ENCODE measurements at places on chromosomes 16 and 17.

DNA sequence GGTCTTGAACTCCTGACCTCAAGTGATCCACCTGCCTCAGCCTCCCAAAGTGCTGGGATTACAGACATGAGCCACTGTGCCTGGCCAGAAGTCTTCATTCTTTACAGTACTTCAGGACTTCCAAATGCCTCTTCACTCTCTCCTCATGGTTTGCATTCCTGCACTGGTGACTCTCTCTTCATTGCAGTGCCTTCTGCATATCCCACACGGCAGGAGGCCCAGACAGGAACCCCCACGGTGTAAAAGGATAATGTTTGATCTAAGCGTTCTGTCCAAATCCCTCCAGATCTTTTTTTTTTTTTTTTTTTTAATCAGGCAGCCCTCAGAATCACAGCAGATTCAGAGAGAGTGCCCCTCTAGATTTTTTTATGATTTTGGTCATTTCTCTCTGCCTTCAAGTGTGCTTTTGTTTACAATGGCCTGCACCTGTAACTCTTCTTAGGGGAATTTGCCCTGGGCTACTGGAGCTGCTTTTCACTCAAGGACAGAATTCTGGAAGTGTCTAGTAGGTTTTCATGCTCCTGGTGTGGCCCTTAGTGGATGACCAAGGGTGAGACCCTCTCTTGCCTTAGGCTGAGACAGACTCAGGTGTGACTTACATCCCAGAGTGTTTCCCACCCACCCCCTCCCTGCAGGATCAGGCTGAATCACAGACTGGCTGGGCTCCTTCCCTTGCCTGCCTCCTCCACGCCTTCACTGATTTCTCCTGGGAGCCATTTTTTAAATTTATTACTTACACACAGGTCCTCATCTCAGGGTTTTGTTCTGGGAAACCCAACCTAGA, 19.8 kb upstream of the NF1 start:
- no peak for DNase-seq

DNA sequence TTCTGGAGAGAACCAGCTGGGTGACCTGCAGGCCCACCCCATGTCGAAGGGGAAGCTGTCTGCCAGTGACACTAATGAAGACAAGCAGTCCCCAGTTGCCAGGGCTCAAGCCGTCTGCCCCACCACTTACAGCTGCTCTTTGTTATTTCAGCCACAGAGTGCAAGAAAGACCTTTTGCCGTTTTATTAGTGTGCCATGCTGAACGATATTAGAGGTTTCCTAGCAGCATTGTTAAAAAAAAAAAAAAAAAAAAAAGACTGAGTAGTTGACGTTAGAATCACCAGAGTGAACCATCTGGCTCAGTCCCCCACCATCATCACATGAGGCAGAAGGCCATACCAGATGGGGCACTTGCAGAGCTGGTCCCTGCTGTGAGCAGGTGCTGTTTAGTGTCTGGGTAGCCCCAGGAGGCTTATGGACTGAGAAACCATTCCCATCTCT, 26.5 kb upstream of the SLC39A11 start:
- DNase-seq: no peak

DNA sequence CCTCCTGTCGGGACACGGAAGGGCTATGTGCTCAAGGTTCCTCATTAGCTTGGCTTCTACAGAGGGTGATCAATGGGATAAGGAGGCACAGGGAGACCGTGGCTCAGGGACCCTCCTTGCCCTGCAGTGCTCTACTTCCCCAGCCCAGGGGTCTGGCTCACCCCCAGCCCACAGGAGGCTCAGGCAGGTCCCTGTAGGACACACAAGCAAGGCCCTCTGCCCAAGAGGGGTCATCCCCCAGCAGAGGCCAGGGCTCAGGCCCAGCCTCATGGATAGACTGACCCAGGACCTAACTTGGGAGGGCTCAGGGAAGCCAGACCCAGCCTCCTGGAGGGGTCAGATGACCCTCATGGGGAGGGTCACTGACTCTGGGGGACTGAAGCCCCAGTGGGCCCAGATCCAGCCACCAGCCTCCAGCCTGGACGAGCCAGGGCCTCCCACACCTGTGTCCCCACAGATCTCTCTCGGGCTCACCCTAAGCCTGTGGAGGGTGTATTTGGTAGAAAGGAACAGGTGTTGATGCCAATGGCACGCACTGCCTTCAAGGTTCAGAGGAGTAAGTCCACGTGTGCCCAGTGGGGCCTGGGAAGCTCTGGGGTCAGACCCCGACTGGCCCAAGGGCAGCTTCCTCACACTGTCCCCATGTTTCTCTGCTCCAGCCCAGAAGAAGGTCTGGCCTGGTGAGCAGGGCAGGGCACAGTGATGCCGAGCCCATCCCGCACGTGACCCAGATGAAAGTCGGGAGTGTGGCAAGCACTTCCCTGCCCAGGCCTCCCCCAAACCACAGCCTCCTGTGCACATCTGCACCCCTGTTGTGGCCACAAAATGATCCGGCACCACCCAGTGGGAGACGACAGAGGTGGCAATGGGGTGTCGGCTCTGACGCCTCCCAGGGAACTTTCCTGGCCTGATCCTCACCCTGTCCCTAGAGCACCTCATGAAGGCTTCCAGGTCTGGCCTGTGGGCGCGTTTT, 10.9 kb upstream of the KRTAP17-1 start:
- no peak for DNase-seq

DNA sequence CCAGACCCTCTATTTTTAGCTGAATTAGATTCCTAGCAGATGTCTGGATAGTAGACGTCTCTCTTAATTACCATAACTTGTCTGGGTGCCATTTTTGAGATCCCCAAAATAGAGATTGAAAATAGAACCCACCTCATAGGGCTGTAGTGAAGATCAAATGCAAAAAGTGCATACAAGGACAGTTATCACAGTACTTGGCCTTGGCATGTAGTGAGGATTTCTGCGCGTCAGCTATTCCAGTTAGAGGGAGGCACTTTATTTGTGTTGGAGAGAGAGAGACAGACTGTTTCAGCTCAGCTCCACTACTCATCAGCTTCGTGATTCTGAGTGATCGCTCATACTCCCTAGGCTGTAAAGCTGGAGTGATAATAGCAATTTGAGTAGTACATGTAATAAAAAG, 59.6 kb upstream of the CDH13 start:
- no peak for DNase-seq

DNA sequence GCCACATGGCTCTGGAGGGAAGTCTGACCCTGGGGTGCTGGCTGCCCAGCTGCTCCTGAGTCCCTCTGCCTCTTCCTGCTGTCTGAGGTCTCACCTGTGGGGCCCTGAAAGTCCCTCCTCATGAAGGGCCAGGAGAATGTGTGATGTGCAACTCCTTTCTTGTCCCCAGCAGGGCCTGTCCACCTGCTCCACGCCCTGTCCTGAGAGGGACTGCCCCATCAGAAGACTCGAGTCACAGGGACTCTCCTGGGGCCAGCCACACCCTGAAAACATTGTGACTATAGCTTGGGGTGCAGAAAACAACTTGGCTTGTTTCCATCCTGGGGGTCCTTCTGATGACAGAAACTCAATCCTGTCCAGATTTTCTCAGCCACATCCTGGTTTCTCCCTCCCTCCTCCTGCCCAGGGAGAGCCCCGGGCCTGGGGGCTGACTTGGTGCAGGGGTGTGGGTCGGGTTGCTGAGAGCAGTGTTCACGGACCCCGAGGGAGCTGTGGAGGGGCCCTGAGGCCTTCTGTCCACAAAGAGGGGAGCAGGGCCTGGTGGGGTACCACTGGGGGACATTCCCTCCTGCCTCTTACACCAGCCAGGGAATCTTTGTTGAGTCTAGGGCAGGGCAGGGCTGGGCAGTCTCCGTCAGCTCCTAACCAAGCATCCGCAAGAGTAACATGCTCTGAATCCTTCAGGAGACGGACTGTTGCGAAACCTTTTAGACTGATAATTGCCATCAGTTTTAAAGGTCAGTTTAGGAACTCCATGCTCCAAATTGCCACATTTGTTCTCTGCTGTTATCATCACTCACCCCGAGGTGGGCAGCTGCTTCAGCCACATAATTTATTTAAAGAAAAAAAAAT, 45.9 kb downstream of the NT5M start:
- no peak for DNase-seq
